ENCODE measurements at places on chromosomes 4 and X.

DNA sequence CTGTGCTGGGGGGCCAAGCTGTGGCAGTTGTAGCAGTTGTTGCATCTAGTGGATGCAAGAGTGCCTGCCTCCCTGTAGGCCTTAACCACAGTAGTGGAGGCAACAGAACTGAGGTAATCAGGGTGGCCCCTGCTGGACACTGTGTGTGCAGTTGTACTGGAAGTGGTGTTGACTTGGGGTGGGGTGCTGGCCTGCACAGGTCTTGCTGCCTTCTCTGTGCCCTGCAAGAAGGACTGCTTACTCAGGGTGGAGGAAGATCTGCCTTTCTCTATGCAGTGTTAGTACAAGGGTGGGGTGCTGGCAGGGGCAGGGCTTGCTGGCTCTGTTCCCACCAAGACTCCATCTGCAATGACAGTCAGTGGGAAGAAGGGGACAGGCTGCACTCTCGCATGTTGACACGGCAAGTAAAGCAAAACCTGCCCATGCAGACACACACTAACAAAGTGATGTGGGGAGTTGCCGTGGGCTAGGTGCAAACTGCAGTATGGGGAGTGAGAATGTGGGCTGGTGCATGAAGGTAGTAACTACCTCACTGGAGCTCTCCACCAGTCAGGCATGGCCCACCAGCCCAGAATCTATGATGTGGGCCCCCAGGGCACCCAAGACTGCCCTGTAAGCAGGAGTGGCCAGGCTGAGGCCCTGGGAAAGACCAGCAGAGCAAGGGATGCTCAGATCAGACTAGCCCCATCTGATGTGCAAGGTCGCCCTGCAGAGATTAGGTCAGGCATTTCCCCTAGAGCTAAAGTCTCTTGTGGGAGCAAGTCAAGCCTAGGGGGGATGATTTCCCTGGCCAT, 594.9 kb downstream of the TECRL start:
- DNase-seq = no peak

DNA sequence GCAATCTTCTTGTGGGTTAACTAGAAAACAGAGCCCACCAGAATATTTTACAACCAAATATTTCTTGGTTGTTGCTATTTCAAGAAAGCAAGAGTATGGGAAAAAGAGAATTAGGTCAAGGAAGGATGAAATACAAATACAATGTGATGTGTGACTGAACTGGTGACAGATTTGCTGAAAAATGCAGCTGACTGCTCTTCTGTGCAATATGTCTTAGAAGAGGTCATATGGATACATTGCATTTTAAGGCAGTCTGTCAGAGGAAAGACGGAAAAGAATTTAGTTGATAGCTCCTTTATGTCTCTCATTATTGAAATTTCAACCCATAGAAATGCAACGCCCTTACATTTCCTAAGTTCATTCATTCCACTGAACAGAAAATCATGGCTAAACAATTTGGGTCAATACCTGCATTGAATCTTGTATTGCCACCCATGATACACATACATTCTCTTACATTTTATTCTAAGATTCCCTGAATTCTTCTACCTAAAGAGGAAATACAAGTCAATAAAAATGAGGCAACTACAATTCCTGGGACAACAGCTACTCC, 423.1 kb downstream of the ADAM29 start:
- DNase-seq = peak; percentile 55

GRCh38 chr4:113411496-113411938, 350.0 kb downstream of the CAMK2D start:
- DNase-seq = peak; percentile 94

DNA sequence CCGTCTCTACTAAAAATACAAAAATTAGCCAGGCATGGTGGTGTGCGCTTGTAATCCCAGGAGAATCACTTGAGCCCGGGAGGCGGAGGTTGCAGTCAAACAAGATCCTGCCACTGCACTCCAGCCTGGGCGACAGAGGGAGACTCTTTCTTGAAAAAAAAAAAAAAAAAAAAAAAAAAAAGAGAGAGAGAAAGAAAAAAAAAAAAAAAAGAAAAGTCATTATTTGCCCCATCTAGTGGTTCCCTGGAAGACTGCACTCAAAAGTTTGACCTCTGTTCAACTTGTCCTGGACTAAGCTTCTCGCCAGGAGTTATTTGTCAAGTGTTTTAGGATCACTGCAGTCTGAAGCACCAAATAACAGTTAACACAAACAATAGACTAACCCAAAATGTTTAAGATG, 45.3 kb upstream of the KCTD8 start:
- DNase-seq = no peak

GRCh38 chr4:112206431-112206830, 25.2 kb upstream of the AP1AR start:
- no peak for DNase-seq

GRCh38 chrX:66030505-66031317, 9.2 kb downstream of the VSIG4 start:
- peak; percentile 0 for DNase-seq

DNA sequence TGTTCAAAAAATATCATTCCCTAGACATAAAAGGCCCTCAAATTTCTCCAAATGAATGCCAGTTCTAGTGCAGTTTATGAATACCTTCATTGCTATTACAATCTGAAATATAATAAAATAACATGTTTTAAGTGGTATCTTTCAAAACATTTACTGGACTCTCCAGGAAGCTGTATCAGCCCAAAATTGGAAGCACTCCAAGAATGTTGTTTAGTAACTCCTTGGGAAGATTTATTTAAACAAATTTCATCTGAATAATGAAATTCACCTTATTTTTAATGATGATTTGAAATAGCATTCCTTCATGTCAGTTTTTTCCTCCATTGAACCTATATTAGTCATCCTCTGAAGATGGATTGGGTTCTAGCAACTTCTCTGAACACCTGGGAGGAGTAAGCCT, 217.2 kb upstream of the PCDH18 start:
- DNase-seq = peak; percentile 47

- no peak for DNase-seq
Measured at GRCh38 chr4:172881645-172882044, 287.0 kb upstream of the GALNT7 start.

DNA sequence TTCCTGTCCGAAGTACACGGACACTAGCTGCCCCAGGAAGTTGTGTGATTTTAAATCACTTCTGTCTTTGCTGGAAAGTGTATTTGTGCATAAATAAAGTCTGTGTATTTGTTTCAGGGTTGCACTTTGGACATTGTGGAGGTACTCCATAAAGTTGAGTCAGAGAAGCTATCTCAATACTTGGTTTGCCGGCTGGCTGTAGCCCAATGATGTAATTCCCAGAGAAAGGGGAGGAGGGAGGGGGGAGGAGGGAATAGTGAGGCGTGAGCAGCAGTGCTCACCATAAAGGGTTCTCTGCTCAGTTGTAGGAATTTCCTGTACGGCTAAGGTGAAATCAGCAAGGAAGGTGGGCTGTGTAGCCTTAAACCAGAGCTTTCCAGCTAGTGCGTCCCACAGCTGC, 7.5 kb downstream of the APEX2 start:
- peak; percentile 59 for DNase-seq

DNA sequence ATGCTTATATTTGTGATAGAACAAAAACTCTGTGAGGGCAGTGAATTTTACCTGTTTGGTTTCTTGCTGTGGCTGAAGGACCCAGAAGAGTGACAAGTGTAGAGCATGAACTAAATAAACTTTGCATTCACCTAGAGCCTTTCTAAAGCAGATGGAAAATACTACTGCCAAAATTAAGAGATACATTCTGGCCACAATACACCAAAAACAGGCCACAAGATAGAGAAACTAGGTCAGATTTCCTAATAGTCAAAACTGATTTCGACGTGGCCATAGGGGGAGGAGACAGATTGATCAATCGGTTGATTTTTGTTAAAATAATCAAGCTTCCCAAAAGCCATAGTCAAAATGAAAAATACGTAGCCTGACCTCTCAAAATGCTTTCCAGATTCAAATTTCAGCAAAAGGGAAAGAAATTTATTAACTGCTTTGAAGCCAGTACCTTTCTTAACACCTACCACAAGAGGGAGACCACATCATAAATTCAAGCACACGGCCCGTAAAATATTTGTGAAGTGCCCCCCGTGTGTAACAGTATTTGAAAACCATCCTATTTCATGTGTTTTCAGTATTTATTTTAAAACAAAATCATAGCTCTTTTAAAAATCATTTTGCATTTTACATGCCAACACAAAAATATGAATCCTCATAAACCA, 132.4 kb downstream of the CORIN start:
- peak; percentile 39 for DNase-seq

- DNase-seq = no peak
Measured at GRCh38 chr4:88860586-88860985, 163.0 kb upstream of the NAP1L5 start.

DNA sequence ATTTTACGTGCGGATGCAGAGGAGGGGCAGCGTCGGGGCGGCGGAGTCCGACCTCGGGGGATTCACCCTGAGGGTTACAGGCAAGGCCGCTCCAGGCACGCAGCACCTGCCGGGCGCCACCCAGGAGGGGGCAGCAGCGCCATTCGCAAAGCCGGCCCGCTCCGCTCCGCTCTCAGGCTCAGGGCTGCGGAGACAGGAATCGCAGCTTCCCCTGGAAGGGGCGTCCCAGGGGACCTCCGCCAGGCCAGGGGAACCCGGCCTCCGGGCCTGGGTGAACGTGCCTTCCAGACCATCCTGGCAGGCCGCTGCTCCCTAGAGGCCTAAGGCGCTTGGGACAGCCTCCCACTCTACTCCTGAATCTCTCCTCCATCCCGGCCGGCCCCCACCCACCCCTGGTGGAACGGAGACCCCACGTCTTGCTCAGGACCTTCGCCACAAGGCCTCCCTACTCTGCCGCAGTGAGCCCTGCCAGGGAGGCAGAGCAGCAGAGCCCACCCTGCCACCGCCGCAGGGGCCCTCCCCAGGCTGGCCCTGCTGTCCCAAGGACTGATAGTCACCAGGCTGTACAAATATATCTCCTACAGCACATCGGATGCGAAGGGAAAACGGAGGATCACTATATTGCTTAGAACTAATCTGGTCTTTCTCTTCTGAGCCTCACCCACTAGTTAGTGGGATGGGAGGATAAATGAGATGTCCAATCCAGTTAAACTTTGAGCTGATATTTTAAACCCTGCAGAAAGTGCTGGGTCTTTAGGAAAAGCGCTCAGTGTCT, 115.0 kb downstream of the SMIM20 start:
- DNase-seq = peak; percentile 63

- DNase-seq = no peak
Measured at GRCh38 chrX:82711457-82711856, 796.6 kb upstream of the POU3F4 start.

DNA sequence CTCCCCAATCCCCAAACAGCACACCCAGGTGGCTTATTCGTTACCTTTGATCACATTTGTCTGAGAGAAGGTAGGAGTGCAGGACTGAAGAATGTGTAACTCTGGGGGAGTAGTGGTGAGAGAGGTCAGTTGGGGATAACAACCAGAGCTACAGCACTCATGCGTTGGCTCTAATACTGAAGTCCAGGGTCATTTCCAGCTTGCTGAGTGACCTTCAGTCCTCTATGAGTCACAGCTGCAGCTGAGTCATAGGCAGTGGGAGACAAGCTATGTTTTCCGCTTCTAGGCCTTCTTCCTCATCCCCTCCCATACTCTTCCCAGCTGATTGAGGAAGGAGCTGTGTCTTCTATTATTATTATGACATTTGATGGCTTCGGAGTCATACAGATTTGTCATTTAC, 31.6 kb upstream of the CT47C1 start:
- DNase-seq = peak; percentile 48
